ENCODE measurements at places on chromosomes 2 and 18.

DNA sequence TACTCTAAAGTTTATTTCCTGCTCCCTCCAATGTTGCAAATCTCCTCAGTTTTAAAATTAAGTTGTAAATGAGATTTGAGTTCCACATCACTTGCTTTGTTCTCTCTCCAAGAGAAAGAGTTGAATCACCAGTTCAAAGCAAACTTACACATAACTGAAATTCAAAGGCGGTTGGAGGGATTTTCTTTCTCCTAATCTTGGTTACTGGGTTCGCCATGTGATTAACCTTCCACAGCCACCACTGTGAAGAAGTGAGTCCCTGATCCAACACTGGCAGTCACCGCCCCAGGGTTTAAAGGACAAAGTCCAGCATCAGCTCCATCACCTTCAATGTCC is 247.1 kb downstream of the MYCN start:
- no peak for DNase-seq

DNA sequence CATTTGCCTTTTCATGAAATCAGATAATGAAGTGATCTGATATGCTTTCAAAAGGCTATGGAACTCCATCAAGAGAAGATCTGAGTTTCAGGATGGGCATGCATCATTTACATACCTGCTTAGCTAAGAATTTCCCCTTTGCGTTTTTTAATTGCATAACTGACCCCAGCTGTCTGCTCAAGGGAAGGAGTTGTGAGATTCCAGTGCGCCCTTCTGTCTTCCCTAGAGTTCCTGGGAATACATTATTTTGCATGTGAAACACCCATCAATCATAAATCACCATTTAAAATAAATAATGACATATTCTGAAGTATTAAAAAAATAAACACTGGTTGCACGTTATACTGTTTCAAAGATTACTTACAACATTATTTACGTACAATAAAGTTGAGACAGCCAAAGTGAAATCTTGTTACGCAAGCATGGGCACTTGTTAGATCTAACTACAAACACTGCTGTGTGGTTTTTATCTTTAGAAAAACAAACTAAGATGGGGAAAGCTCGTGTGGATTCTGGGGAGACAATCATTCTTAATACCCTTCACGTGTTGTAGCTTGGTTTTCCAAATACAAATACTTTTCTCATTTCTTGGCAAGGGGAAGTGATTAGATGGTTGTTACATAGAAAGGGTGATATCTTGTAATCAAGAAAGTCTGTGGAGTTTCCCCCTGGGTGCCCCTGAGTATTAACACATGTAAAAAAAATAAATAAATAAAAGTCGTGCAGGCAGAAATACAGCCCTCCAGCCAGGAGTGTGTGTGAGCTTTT is 125.7 kb upstream of the LMAN1 start:
- DNase-seq: no peak

GRCh38 chr18:28127228-28127627 is 49.7 kb downstream of the CDH2 start:
- no peak for DNase-seq

DNA sequence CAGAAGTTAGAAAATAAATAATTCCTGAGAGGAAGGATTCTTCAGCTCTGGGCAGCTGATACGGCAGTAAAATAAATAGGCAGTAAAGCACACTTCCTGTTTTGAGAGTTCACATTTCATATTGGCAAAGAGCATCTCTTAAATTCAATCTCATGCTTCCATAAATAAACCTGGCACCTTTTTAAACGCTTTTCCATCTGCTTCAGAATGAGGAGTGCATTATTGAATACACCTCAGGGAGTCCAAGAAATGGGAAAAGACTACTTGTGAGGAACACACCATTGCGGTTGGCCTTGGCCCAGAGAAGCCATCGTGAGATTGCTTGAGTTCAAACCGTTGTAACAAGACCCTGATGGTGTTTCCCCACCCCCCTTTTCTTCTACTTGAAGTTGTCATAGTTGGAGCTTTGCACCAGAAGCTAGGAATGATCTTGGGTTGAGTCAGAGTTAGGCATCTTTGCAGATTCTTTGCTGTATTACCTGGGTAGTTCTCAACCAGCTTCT is 123.9 kb downstream of the RDH14 start:
- DNase-seq: no peak

DNA sequence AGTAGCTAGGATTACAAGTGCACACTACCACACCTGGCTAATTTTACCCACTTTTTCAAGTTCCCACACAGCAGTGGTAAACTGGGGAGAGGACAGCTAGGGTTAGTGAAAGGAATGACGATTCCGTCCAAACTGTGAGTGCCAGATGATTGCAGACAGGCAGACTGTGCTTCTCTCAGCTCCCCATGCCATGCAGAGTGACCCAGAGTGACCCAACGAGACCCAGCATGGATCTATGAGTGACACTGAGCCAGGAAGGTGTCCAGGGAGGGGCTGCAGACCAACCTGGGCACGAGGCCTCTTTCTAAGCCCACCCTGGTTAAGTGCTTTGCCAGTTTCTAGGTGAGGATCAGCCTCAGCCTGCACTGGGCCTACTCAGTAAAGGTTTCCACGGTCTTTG is 7.7 kb upstream of the KLF11 start:
- no peak for DNase-seq

DNA sequence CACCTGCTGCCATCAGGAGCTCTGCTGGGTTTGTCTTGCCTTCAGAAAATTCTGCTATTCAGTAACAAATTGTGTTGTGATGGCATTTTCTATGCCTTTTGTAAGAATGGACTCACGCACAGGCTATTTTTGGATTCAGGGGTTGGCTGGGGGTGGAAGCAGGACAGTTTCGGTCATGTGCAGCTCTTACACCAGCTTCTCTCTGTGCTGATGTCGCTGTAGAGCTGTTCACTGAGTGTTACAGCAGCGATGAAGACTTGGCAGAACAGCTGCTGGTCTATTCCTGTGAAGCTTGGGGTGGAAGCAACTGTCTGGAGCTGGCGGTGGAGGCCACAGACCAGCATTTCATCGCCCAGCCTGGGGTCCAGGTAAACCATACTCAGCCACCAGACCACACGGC is 49.2 kb downstream of the TRPM8 start:
- DNase-seq: no peak

DNA sequence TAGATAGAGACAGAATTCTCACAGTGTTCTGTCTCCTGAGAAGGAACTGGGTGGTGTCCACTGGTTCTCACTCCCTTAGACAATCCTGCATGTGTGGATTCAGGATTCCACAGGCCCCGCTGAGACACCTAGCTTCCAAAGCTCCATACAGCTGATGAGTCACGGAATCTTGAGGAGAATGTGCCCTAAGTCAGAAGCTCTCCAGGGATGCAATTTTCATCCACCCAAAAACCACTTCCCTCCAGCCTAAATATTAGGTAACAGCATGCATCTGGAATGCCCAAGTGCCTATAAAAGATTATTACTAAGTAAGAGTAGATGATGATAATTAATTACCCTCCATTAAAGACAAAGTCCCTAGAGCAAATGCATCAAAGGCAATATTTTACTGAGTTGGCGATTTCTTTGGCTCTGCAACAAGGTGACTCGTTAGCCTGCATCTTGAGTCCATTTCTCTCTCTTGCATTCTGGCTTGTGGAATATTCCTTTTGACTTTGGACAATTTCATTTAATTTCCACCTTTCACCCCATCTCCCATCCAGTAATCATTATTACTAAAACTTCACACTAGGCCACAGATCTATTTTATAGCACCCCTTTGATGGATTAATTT is 475.1 kb downstream of the TNS1 start:
- no peak for DNase-seq

GRCh38 chr2:109062145-109062858 is 66.7 kb upstream of the SH3RF3 start:
- no peak for DNase-seq

- no peak for DNase-seq
Measured at GRCh38 chr2:226873051-226873620, 37.3 kb downstream of the RHBDD1 start.

DNA sequence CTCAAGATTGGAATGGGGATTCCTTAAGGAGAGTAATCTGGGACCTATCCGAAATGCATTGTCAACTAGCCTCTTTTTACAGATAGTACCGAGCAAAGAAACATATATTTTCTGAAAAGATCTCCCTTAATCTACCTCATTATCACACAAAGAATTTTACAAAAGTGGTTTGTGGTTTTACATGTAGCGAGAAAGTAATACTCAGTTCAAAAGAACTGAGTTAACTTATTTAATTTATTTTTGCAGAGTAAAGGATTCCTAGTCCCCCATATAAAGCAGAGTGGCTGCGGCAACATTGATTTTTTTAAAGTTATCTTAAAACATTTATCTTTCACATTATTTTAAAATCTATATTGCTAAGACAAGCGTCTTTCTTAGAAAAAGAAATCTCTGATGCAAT is 15.9 kb upstream of the SOS1 start:
- no peak for DNase-seq

GRCh38 chr2:10195278-10196109 is 73.0 kb downstream of the RRM2 start:
- no peak for DNase-seq

DNA sequence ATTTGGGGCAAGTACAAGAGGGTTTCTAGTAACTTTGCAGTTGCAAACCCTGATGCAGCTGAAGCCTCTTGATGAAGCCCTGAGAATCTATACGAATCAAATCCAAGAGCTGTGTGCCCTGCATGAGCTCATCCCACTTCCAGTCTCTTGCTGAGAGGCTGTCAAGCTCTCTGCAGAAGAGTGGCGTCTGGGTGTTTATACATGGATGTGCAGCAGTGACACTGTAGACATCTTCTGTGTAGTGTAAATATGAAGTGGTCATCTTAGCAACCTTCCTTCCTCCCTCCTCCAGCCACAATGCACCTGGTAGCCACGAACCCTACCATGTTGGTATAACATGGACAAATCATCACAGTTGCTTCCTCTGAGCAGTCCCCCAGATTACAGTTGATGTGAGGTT is 18.4 kb upstream of the KIAA2012 start:
- no peak for DNase-seq

GRCh38 chr2:223090540-223091235 is 38.7 kb downstream of the KCNE4 start:
- no peak for DNase-seq

GRCh38 chr2:85534881-85535280 is 4.1 kb upstream of the MAT2A start:
- DNase-seq: no peak

DNA sequence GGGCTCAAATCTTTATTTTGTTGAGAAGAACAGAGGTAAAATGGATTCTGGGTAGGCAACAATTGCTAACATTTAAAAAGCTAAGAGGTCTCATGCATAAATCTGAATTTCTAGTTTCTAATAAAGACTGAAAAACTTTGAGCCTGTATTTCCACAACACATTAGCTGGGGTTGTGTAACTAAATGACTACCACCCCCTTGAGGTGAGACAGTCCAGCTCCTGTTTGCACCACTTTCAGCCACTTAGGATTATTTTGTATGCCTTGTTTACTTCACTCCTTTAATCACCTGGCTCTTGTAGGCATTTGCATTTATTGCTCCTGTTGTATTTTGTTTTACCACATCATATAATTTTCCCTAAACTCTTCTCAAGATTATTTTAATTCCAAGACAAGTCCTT is 376.6 kb downstream of the PTH2R start:
- no peak for DNase-seq

All from activated T-helper 2 cell treated with anti-CD3 and anti-CD28 coated beads, Interferon-gamma antibody, Interleukin-2, Interleukin-4, amounts not matched to agents 10 μg/mL and 5 μg/mL and 100 μg/mL, durations not matched to agents 14 hours and 24 hours and 36 hours (primary cell).